ENCODE measurements at places on chromosomes 5 and 9.
A peak's percentile ranks its signal among the peaks of the same experiment; 100 is the strongest.

DNA sequence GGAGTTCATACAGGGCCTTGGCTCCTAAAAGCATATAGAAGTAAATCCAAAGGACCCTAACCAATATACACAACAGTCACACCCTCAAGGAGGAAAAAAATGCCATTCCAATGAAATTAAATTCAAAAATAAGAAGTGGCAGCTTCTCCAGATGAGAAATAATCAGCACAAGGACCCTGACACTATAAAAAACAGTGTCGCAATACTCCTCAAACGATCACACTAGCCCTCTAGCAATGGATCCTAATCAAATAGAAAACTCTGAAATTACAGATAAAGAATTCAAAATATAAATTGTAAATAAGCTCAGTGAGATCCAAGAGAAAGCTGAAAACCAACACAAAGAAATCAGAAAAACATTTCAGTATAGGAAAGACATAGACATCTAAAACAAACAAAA, 33.5 kb upstream of the HTR4 start:
- DNase-seq, result no peak

DNA sequence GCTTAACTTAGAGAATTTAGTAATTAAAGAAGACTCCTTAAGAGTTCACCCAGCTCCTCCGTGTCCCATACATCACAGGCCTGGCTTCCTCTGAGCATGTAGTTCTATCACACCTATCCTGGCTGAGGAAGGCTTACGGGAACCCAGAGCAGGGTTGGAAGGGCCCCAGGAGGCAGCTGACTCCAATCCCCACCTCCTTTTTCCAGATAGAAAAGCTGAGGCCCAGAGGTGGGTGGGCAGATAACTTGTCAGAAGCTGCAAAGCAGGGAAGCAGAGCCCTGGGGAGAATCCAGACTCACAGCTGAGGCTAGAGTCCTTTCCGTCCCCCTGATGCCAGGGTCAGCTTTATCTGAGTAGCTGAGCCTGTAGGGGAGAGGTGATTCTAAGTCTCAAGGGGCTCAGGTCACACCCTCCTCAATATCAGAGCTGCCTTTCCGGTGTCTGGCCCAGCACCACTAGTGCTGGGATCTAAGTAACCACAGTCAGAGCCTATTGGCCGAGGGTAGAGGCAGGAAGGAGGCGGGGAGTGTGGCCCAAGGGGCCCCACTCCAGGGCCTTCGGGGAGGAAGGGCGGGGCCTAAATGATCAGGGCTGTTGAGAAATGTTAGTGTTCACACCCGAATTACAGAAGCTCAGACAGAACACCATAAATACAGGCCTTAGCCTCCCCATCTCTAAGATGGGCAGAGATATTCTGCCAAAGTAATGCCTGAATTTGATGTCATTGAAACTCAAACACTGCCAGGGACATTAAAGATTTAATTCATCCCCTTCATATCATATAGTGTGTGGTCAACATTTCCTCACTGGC, 9.9 kb downstream of the CCDC69 start:
- DNase-seq, result peak; percentile 70

DNA sequence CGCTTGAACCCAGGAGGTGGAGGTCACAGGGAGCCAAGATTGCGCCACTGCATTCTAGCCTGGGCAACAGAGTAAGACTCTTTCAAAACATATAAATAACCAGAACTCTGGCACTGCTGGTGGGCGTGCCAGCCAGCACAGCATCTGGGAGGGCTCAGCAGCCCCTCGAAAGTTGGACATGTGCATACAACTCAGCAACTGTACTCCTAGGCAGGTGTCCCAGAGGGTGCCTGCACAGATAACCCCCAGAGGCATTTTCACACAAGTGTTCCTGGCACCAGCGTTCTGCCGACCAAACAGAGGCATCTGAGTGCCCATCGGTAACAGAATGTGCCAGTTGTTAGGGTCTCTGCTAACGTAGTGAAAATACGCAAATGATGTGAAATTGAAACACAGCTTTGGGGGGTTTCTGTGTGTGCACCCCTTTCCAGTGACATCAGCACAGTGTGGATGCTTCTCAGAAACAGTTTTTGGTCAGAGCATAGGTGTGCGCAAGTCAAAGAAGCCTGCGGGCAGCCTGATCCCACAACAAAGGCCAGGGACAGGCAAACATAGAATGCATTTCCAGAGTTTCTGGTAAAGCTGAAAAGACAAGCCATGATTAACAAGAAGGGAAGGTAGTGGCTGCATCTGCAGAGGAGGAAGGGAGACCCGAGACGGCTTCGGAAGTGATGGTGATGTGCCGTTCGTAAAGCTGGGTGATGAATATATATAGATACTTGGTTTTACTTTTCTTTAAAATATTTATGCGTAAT, 190.2 kb downstream of the CACNA1B start:
- no peak for DNase-seq

GRCh38 chr5:118468085-118468484, 520.3 kb downstream of the DTWD2 start:
- no peak for DNase-seq

DNA sequence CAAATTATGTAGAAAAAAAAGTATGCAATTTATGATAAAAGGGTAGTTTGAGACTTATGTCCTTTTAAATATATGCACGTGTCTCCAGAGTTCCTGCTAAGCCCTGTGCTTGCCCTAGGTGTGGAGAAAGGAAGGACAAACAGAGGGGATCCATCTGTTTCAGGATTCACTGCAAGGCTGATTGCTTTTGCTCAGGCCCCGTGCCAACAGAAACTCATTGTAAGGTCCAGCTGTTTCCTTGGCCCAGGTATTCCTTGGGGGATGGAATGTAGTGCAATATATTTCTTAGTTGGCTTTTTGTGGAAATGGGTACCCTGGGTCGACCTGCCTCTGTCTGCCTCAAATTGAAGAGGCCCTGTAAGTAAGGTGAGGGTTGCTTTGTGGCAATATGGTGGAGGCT, 268.6 kb upstream of the CLINT1 start:
- DNase-seq, result no peak

All from stimulated activated CD8-positive, alpha-beta memory T cell treated with anti-CD3 and anti-CD28 coated beads, Interleukin-12 subunit alpha, Interleukin-12 subunit beta, amount 100 ng/mL, for 4 hours (primary cell).